ENCODE measurements at places on chromosomes 6 and 20. TPM values are rescaled to one million over a fixed set of nuclear protein-coding genes. Genes with fewer than 3 reads are reported as not detected.

The SIRPB1 gene
- not detected for polyA plus RNA-seq

The OVOL2 gene
- not detected for polyA plus RNA-seq

The TMEM63B gene
- polyA plus RNA-seq, result 49.9 TPM

The JPH2 gene
- not detected for polyA plus RNA-seq

The LY6G6F gene
- not detected for polyA plus RNA-seq

The SAMD3 gene
- 17.1 TPM for polyA plus RNA-seq

The SERAC1 gene
- polyA plus RNA-seq, result 22.3 TPM

The SPTLC3 gene
- not detected for polyA plus RNA-seq

The RIN2 gene
- 24.4 TPM for polyA plus RNA-seq

The SLC16A10 gene
- polyA plus RNA-seq, result 3.7 TPM

The GABRR1 gene
- 0.36 TPM for polyA plus RNA-seq

The MROH8 gene
- polyA plus RNA-seq, result 2.5 TPM

The KDM1B gene
- polyA plus RNA-seq, result 19.6 TPM

The EYS gene
- 0.38 TPM for polyA plus RNA-seq

The ZBTB46 gene
- 15.0 TPM for polyA plus RNA-seq

The VSX1 gene
- polyA plus RNA-seq, result not detected

The HCRTR2 gene
- 7.5 TPM for polyA plus RNA-seq

The DEFB126 gene
- polyA plus RNA-seq, result not detected

The SGK2 gene
- polyA plus RNA-seq, result 0.81 TPM

The ADGRB3 gene
- polyA plus RNA-seq, result 66.5 TPM

The HLA-DPB1 gene
- polyA plus RNA-seq, result 2.3 TPM

The OR2B6 gene
- not detected for polyA plus RNA-seq

The DNMT3B gene
- polyA plus RNA-seq, result 9.0 TPM

The GABRR2 gene
- 0.31 TPM for polyA plus RNA-seq

The PI16 gene
- polyA plus RNA-seq, result 0.56 TPM

The HLA-DOB gene
- not detected for polyA plus RNA-seq

The SDCBP2 gene
- 5.2 TPM for polyA plus RNA-seq

The MCCD1 gene
- not detected for polyA plus RNA-seq

The APOM gene
- polyA plus RNA-seq, result 4.4 TPM

The CABLES2 gene
- polyA plus RNA-seq, result 8.3 TPM

The ZNF311 gene
- polyA plus RNA-seq, result 4.7 TPM

The C20orf141 gene
- polyA plus RNA-seq, result not detected

The IL17A gene
- not detected for polyA plus RNA-seq

The THBS2 gene
- 1.0 TPM for polyA plus RNA-seq

Data from neural cell (in vitro differentiated cells).